Kasumi-1 (cell line): ENCODE measurements at places on chromosomes 4 and X.

GRCh38 chr4:76703676-76704075 lies 194.3 kb downstream of the SOWAHB start:
- DNase-seq, result no peak

- no peak for DNase-seq
These were observed 273.7 kb downstream of the ARHGAP24 start for GRCh38 chr4:85748654-85749053.

DNA sequence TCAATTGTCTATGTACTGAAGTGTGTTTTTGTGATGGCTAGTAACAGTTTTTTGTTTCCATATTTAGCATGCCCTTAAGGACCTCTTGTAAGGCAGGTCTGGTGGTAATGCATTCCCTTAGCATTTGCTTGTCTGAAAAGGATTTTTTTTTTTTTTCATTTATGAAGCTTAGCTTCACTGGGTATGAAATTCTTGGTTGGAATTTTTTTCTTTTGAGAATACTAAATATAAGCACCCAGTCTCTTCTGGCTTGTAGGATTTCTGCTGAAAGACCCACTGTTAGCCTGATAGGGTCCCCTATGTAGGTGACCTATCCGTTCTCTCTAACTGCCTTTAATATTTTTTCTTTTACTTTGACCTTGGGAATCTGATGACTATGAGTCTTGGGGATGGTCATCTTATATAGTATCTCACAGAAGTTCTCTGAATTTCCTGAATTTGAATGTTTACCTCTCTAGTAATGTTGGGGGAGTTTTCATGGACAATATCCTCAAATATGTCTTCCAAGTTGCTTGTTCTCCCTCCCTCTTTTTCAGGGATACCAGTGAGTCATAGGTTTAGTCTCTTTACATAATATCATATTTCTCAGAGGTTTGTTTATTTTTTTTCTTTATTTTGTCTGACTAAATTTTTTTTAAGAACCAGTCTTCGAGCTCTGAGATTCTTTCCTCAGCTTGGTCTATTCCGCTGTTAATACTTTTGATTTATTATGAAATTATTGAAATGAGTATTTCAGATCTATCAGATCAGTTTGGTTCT lies 157.1 kb upstream of the PGRMC2 start:
- DNase-seq, result no peak

GRCh38 chr4:175280153-175280552 lies 362.0 kb downstream of the ADAM29 start:
- DNase-seq, result peak; percentile 72

DNA sequence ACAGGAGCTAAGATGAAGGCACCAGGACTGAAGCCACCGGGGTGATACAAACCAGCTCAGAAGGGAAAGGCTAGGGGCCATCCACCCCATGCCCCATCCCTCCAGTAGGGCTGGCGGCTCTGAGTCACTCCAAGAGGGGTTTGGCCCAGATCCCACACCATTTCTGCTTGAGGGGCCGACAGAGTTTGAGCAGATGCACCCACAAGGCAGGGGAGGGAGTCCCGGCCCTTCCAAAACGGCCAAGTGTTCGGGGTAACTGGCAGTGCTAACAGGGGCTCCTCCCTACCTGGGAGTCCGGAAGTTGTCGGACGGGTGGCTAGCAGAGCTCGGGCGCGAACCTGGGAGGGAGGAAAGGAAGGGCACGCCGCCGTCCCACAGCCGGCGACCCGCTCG lies 412 bp downstream of the SLC10A3 start:
- no peak for DNase-seq

GRCh38 chr4:164383358-164384220 lies 370.3 kb upstream of the SMIM31 start:
- DNase-seq, result no peak

GRCh38 chrX:154650221-154650510 lies 3.2 kb downstream of the CTAG2 start:
- no peak for DNase-seq

DNA sequence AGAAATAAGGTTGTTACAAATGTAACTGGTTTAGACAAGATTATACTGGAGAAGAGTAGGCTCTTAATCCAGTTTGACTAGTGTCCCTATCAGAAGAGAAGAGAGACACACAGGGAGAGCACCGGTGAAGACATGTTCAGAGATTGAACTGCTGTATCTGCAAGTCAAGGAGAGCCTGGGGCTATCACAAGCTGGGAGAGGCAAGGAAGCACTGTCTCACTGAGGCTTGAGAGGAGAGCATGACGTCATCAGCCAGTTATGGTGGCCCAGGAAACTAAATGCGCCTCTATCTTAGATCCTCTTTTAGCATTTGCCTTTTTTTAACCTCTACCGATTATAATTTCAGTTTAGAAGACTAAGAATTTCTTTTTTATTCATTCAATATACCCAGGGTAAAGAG lies 583.4 kb downstream of the TRAM1L1 start:
- no peak for DNase-seq

DNA sequence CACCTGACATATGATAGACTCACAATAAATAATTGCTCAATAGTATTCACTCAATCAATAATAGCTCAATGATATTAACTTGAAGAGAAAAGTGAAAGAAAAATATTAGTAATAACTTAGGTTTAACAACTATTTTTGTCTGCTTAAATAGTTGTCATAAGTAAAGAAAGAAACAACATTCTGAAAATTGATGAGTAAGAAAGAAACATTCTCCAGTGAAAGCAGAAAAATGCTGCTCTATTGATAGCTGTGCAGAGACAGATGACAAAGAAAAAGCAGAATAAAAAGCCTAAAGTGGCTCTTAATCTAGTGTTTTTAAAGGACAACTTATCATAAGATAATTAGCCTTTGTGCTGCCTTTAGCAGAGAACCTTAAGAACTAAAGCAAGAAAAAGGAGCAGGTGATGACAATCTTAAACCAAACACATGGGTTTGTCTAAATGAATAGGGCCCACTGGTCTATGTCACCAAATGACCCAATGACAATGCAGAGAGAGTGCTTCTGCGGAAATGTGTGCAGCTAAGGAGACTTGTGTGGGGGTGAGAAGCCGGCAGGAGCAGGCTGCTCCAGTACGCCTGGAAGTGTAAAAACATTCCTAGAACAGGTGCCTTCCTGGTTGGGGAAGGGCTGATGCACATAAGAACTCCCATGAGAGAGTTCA lies 13.2 kb downstream of the HS3ST1 start:
- DNase-seq, result no peak

DNA sequence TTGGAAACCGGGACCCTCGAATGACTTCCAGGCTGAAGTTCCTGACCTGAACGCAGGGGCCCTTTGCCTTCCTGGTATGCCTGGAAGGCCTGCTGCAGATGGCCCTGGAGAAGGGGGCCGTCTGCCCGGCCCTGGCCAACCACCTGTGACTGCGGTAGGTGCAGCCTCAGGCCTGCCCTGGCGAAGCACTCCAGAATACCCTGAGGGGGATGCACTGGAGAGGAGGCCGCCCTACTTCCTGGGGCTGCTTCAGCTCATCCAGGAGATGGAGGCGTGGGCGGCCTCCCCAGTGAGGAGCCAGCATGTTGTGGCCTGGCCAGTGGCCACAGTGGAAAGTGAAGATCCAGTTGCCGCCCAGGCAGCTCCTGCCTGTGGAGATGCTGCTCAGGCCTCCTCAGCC lies 26.4 kb upstream of the PNMA3 start:
- DNase-seq, result no peak

DNA sequence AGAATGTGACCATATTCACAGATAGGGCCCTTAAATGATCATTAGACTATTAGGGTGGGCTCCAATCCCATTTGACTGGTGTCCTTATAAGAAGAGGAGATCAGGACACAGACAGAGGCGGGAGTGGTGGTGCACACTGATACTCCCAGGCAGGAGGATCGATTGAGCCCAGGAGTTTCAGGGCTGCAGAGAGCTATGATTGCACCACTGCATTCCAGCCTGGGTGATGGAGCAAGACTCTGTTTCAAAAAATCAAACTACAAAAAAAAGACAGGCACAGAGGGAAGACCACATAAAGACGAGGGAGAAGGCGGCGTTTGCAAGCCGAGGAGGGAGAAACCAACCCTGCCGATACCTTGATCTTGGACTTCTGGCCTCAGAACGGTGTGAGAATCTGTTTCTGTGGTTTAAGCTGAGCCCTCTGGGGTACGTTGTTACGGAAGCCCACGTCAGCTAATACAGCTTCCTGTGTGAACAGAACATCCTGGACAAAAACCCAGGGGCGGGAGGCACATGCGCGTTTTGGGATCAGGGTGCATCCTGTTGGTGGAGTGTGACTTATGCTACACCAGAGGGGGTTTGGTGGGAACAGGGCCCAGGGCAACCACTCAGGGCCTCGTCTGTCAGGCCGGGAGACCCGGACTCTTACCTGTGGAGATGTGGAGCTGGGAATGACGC lies 211.8 kb upstream of the PSAPL1 start:
- peak; percentile 26 for DNase-seq

- no peak for DNase-seq
These were observed 61.7 kb upstream of the GUCY1A1 start for GRCh38 chr4:155604718-155605626.

DNA sequence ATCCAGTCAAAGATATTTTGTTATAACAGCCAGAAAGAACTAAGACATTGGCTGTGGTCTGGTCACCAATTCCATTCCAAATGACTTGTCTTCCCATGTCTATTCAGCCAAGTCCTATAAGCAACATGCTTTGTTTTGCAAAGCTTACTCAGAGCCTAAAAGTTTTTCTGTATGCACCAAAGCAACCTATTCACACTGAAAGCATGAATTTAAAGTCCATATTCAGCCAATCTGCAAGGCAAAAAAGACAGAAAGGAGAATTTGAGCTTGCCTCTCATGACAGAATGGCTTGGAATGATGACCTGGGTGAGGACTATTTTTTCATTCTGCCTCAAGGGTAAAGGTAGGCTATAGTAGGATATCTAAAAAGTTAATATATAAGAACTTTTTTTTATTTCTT lies 323.2 kb upstream of the NOCT start:
- DNase-seq, result no peak

- no peak for DNase-seq
These were observed at the start of gene EFHC2 for GRCh38 chrX:44343412-44344141. Gene EFHC2, minus strand, starts transcription at chrX:44343672. Its CDS starts 84 bp downstream, at chrX:44343588.

DNA sequence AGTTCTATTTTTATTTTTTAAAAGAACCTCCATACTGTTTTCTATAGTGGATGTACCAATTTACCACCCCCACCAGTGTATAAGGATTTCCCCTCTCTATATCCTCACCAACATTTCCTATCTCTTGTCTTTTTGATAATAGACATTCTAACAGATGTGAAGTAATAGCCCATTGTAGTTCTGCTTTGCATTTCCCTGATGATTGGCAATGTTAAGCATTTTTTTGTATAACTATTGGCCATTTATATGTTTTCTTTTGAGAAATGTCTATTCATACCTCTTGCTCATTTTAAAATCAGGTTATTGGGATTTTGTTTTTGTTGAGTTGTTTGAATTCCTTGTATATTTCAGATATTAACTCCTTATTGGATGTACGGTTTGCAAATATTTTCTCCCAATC lies 251.1 kb upstream of the HTR2C start:
- no peak for DNase-seq

- no peak for DNase-seq
These were observed 45.4 kb upstream of the MAGEC2 start for GRCh38 chrX:142250502-142250901.

DNA sequence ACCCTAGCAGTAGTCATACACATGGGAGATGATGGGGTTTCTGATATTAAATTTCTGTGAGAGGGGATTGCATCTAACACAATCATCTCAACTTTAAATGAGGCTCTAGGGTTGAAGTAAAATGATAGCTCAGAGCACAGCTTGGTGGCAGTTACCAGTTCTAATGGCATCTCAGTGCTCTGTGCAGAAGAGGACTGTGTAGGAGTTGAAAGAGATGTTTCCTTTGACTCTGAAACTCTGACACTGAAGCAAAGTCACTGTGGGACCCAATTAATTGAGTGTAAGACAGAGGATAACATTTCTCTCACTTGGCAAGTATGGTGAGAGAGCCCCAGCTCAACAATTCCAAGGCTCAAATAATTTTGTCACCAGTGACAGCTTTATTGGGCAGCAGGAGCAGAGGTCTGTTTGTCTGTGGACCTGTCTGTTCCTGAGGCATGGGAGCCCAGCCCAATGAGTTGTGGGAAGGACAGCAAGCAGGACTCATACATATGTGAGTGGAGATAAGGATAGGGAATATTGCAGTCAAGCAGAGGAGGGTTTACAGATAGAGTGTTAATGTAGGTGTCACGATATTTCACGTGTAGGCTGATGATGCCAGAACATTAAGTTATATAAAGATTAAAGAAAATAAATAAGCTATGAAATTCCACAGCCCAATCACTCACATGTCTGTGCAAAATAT lies 76.7 kb upstream of the NAF1 start:
- no peak for DNase-seq

- DNase-seq, result no peak
These were observed 32.9 kb downstream of the EREG start for GRCh38 chr4:74397748-74398426.

DNA sequence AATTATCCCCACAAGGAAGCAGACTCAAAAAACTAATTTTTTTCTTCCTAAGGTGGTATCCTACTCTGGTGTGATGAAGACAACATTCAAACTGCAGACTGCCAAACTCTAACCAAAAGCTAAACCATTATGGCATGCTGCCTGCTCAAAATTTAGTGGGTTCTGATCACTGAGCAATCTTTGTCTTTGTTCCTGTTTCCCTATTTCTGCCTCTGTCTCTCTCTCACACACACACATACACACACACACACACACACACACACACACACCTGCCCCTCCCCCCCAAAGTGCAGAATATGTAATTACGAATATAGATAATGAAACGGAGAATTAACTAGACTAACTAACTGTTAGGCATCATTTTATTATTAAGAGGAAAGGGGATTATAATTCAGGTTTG lies 1278.6 kb downstream of the PCDH7 start:
- DNase-seq, result peak; percentile 5

DNA sequence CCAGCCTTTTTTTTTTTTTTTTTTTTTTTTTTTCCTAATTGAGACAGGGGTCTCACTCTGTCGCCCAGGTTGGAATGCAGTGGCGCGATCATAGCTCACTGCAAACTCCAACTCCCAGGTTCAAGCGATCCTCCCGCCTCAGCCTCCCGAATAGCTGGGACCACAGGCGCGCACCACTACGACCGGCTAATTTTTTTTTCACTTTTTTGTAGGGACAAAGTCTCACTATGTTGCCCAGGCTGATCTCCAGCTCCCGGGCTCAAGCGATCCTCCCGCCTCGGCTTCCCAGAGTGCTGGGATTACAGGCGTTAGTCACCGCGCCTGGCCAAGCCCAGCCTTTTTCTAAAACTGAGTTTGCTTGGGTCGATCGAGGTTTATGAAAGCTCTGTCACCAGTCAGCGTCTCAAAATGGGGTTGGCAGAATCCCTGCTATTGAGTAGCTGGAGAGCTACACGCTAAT lies 1.3 kb upstream of the OTUD5 start:
- DNase-seq, result peak; percentile 32

DNA sequence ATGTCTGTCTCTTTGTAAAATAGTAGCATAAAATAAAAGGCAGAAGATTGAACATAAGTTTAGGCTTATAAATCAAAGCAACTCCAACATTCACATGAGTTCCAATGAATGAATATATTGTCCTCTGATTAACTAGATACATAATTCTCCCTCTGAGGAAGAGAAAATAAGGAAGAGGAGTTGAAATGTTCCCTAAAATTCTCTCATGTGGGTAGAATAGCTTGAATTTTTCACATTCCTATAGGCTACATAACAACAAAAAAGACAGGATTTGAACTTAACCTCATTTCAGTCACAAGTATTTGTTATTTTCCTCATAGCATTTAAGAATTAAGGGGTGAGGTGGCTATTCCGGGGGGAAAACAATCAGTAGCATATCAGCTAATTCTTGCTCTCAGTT lies 462.4 kb upstream of the NDST4 start:
- no peak for DNase-seq
